ENCODE measurements at places on chromosomes 6 and 20. TPM values are rescaled to one million over a fixed set of nuclear protein-coding genes. Genes with fewer than 3 reads are reported as not detected.

Gene KIF16B
- 21.0 TPM for polyA plus RNA-seq

Gene BNIP5
- 11.2 TPM for polyA plus RNA-seq

Gene C2
- 9.3 TPM for polyA plus RNA-seq

GRCh38 chr6:44129841-44130322 is 2.5 kb downstream of the TMEM63B start:
- no peak for DNase-seq
- H3K27me3 ChIP-seq: no peaks in the 10 kb centered on the region
- H3K36me3 ChIP-seq: peaks cover 7% of the 10 kb centered on the region
- peaks cover 34% of the 10 kb centered on the region for H3K4me1 ChIP-seq

DNA sequence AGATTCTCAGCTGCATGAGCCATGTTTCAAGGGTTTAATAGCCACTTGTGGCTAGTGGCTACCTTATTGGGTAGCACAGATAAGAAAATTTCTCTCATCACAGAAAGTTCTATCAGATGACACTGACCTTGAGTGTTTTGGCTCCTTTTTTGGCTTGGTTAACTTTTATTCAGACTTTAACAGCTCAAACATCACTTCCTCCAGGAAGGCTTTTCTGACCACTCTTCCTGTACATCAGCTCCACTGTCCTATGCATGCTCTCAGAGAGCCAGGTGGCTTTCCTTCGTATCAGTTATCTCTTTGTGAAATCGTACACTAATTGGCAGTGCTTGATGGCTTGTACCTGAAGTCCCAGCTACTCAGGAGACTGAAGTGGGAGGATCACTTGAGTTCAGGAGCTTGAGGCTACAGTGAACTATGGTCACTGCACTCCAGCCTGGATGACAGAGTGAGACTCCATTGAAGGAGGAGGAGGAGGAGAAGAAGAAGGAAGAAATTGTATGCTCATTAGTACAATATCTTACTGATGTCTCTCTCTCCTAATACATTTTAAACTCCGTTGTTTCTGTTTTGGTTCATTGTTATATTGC is 10.7 kb downstream of the MAFB start:
- DNase-seq: no peak
- H3K27ac ChIP-seq: no peak overlapping the region
- H3K27me3 ChIP-seq: peaks cover 85% of the 10 kb centered on the region
- peaks cover 6% of the 10 kb centered on the region for H3K4me1 ChIP-seq

DNA sequence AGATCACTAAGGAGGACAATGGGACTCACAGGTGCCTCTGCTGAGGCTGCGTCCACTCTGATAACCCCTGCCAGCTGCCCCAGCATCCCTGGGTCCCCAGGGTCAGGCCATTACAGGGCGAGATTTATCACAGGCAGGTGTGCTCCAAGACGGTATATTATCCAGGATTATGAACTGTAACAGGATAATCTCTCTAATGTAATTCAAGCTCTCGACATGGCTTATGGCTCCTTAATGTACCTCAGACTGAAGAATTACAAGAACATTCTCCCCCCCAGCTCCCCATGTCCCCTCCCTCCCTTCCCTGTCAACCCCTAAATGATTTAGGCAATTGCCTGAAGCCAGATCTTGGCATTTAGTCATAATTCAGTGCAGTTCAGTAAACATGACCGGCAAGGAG is 86.8 kb downstream of the NCR2 start:
- H3K27ac ChIP-seq: no peak overlapping the region
- H3K4me3 ChIP-seq: no peak overlapping the region
- peaks cover 15% of the 10 kb centered on the region for H3K4me1 ChIP-seq
- no peak for DNase-seq
- no peaks in the 10 kb centered on the region for H3K36me3 ChIP-seq
- peaks cover 14% of the 10 kb centered on the region for H3K27me3 ChIP-seq

Gene PCIF1
- polyA plus RNA-seq: 28.1 TPM

Data from large intestine (tissue), 12 donors.